ENCODE measurements at places on chromosomes 12 and 14.

GRCh38 chr14:95490727-95491451 lies 25.6 kb downstream of the SYNE3 start:
- DNase-seq: no peak

DNA sequence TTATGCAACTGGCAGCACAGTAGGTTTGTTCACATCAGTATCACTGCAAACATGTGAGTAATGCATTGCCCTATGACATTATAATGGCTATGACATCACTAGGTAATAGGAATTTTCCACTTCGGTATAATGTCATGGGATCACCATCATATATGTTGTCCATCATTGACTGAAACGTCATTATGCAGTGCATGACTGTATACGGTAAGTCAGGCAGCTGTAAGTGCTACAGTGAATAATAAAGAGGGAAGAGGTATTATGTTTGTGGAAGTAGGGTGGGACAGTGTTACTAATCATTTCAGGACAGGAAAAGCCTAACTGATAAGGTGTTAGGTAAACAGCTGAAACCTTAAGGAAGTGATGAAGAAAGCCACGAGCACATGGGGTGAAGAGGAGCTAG lies 68.1 kb downstream of the ANO4 start:
- no peak for DNase-seq

- DNase-seq: no peak
Measured at GRCh38 chr12:52774629-52775250, 2.4 kb downstream of the KRT76 start.

DNA sequence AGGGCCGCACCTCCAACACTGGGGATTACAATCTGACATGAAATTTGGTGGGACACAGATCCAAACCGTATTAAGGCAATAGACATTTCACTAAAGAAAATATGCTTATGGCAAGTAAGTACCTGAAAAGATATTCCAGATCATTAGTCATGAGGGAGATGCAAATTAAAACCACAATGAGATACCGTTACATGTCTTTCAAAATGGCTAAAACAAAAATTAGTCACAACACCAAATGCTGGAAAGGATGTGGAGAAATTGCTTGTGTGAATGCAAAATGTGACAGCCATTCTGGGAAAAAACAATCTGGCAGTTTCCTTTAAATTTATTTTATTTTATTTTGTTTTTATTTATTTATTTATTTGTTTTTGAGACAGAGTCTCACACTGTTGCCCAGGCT lies 82.3 kb upstream of the PTGDR start:
- no peak for DNase-seq

DNA sequence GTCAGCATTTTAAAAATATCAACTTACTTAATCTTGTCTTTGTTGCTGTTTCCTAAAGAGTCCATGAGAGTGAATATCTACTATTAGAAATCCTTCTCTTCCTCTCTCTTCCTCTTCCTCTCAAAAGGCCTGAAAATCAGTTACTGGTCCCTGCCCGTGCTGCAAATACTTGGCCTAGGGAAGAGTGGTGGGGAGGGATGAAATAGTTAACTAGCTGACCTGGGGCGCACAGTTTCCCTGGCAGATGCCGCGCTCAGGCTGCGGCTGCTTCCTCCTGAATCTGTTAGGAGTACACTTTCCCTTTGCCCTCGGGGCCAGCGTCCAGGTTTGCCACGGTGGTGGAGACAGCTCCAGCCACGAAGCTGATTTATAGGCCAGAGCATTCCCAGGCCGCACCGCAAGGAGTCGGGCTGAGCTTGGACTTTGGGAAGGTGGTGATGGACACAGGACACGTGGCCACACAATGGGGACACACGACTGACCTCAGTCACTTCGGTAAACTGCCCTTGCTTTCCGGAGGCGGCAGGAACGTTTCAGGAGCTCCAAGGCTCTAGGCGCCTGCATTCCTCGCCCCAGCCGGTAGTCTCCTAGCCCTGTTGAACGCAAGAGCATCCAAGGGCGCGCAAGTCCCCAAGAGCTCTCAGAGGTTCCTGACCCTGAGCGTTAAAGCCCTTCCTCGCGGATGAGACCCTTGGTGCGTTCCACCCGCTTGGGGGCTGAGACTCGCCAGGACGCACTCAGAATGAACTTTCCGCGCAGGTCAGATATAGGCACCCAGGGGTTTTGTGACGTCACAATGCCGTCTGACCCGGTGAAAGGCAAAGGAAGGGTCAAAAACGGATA lies 7.1 kb upstream of the ASCL1 start:
- DNase-seq: no peak

DNA sequence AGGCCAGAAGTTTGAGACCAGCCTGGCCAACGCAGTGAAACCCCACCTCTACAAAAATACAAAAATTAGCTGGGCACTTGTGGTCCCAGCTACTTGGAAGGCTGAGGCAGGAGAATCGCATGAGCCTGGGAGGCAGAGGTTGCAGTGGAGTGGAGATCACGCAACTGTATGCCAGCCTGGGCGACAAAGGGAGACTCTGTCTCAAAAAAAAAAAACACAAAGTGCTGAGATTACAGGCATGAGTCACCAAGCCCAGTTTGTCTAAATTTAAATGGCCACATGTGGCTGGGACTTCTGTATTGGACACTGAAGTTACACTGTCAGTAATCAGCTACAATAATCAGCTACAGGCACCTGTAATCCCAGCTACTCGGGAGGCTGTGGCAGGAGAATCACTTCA lies 100.9 kb upstream of the AEBP2 start:
- no peak for DNase-seq

DNA sequence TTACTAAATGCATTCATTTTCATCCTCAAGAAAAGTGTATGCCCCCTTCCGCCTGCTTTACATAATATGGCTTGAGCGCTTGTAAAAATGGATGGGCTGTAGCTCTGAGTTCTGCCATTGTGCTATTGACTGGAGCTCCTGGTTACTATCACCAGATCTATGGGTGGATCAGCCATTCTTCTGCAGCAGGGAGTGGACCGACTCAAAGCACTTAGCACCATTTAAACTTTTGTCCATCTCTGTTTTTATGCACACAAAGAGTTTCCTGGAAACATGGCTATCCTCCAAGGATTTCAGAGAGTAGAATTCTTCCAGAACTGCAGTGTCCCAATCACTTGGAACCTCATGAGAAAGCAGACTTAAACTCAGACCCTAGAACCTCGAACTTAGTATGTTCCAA lies 4.5 kb upstream of the NUMB start:
- DNase-seq: no peak

DNA sequence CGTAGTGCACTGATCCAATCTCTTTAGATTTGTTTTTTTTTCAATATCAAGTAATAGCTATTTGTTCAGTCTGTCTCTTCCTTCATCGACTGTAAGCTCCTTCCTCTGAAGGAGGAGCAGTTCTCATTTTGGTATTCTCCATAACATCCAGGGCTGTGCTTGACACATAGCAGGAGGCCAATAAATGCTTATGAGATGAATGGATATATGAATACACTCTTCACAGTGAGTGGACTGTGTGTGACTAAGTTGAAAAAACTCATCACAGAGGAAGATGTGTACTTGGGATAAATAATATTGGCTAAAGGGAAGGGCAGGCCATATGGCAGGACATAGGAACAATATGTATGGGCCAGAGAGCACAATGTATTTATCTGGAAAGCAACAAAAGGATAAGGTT lies 205.3 kb upstream of the PRICKLE1 start:
- DNase-seq: no peak

DNA sequence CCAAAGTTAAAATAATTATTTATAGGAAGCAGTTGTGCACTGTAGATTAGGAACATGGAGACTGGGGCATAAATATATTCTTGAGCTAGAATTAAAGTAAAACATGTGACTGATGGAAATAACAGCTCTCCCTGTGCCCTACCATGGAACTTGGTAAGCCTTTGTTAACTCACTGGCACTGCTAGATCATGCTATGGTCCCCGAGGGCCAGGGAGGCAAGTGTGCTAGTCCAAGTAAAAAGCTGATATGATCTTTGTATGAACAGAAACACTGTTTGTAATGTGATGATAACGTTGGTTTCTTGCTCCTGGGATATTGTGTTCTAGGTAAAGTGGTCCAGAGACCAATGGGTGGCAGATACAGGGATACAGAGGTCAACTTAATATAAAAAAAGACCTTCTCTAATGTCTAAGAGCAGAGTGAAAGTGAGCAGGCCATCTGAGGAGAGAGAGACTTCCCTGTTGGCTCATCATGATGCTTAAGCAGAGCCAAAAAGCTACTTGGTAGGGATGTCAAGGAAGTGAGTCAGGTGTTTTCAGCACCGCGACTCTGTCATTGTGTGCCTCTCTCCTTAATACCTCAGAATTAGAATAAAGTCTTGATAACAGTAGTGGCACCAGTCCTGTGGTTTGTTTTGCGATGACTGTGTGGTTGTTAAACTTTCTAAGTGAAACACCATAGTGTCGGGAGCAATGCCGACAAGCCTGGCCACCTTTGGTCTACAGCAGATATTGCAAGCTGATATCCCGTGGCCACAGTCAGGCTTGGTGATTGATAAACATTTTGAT lies 27.6 kb downstream of the BICD1 start:
- DNase-seq: peak; percentile 50

DNA sequence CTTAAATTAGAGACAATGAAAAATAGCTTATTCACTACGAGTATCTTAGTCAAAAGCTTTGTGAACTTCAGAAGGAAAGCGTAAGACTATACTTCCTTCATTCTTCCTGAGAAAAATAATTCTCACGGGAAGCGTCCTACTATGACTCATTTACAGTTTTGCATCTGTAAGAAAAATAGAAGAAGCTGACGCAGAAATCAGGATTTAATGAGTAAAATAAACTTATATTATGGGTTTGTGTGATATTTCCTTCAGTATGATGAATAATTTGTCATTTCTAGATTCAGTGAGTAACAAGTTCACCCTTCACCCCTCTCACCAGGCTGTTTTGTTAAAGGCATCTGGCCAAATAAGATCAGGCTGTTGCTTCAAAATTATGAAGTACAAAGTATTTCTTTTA lies 17.8 kb upstream of the PDE3A start:
- DNase-seq: no peak

DNA sequence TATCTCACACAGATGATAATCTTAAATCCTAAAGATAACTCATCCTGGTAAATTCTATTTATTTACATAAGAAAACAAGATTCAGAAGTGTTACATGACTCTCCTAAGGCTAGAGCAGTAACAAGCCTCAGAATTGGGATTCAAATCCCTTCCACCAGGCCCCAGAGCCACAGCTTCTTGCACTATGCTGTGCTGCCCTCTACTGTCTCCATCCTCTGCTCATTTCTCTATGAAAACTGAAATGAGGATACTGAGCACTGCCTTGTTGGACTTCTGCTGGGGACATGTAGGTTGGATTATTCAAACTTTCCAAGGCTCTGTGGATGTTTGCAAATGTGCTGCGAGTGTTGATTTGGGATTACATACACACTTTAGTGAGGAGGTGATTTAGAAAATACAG lies 23.5 kb upstream of the C12orf50 start:
- DNase-seq: peak; percentile 68

GRCh38 chr12:49647827-49648711 lies 24.7 kb downstream of the PRPF40B start:
- DNase-seq: no peak

DNA sequence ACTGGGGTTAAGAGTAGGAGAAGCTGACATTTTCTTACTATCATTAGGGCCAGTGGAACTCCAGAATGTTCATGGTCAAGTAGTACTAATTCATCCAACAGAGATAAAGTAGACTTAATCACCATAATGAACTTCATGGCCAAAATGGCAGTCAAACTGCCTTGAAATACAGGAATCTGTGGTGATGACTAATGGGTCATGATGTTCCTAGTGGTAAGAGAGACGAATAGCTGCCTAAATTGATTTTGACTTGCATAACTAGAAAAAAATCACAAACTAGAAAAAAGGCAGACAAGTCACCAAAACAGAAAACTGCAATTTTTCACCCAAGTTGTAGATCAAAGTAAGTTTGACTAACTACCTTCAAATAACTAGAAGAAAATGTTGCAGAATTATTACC lies 138.5 kb downstream of the MGAT4C start:
- DNase-seq: no peak

GRCh38 chr12:116143909-116144308 lies 133.6 kb downstream of the MED13L start:
- no peak for DNase-seq

- DNase-seq: peak; percentile 50
Measured at GRCh38 chr12:66066137-66066928, 64.2 kb downstream of the LLPH start.

GRCh38 chr12:117481470-117481869 lies 120.0 kb upstream of the NOS1 start:
- no peak for DNase-seq

DNA sequence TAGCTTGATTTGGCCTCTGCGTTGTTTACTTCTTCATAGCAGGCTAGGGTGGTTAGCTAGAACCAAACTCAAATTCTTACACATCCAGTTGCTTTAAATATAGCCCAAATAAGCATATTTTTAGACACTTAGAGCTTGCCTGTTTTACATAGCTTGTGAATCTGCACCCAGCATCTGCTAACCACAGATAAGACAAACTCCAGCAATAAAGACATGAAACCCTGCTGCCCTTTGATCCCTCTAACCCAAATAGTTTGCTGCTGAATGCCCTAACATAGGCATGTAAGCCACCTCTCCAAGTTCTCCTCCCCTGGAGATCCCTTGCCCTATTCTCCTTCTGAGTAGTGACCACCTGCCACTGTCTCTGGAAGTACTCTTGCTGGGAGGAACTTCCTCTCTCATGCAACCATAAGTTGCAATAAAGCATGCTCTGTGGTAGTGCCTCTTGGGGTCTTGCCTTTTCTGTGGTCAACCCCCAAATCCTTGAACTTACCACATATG lies 185.6 kb downstream of the TMEM117 start:
- DNase-seq: peak; percentile 78

GRCh38 chr12:120504587-120504986 lies 8.7 kb downstream of the DYNLL1 start:
- DNase-seq: no peak
